ENCODE measurements at places on chromosomes 4 and X.

DNA sequence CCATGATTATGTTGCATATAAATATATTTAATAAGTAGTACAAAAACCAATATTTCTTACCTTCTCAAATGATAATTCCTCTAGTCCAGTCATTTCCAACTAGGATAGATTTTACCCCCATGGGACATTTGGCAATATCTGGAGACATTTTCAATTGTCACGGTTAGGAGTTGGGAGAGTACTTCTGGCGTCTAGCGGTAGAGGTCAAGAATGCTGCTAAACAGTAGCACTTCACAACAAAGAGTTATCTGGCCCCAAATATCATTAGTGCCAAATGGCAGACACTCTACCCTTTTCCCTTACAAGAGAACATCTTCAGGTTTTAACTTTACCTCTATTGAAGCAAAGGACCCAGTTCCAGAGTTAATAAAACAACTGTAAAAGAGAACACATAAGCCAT, 168.1 kb downstream of the FAT4 start:
- no peak for DNase-seq

- DNase-seq: peak; percentile 43
Measured at GRCh38 chrX:33204889-33205288, 6.5 kb downstream of the DMD start.

- DNase-seq: no peak
Measured at GRCh38 chr4:112968451-112969159, 80.8 kb upstream of the ANK2 start.

GRCh38 chr4:155903453-155903852, at the start of gene TDO2:
TDO2 (plus strand) TSS chr4:155903696; CDS start chr4:155903759, 63 bp downstream.
- no peak for DNase-seq

DNA sequence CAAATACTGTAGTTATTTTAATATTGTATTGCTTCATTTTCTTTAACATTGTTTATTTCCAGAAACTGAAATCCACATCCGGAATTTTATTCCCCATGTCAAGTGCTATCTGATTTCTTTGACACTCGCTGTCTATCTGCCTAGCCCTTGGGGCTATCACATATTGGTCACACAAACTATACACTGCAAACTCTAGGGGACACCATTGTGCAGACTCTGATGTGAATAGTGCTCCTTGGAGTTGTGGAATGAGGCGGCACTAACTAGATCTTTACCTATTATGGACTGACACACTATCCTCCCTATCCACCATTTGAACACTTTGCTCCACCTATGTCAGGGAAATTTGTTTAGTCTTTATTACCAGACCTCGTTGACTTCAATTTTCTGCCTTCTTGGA, 534.5 kb downstream of the GLUD2 start:
- DNase-seq: no peak

DNA sequence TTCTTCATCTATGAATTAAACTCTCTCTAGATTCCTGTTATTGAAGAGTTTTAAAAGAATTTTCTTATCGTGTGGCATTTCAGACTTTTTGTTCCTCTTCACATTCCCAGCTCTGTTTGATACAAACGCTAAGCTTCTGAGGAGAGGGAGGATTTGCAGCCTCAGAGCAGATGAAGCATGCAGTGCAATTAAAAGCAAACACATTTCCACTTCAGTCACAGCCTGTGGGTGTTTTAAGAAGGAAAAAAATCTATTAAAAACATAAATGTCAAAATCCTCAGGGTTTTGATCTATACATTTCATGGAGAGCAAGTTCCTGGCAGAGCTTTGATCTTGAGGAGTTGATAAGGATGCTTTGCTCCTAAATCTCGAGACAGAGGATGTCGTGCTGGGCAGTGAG, 442.4 kb upstream of the BOD1L1 start:
- no peak for DNase-seq

DNA sequence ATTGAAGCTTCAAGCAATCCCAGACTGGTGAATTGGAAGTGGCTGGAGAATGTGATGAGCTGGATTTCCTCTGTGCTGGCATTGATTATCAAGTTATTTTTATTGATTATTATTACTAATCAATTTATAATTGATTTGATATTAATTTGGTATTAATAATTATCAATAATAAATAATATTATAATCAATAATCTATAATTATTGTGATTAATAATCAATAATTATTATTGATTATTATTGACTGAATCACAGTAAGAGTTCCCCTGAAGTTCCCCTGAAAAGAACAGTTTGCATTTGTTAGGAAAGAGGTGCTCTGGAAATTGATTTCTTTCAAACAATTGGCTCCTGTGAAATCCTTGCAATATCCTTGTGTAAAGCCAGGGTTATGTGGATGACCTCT, 7.5 kb upstream of the FAM9A start:
- DNase-seq: no peak

DNA sequence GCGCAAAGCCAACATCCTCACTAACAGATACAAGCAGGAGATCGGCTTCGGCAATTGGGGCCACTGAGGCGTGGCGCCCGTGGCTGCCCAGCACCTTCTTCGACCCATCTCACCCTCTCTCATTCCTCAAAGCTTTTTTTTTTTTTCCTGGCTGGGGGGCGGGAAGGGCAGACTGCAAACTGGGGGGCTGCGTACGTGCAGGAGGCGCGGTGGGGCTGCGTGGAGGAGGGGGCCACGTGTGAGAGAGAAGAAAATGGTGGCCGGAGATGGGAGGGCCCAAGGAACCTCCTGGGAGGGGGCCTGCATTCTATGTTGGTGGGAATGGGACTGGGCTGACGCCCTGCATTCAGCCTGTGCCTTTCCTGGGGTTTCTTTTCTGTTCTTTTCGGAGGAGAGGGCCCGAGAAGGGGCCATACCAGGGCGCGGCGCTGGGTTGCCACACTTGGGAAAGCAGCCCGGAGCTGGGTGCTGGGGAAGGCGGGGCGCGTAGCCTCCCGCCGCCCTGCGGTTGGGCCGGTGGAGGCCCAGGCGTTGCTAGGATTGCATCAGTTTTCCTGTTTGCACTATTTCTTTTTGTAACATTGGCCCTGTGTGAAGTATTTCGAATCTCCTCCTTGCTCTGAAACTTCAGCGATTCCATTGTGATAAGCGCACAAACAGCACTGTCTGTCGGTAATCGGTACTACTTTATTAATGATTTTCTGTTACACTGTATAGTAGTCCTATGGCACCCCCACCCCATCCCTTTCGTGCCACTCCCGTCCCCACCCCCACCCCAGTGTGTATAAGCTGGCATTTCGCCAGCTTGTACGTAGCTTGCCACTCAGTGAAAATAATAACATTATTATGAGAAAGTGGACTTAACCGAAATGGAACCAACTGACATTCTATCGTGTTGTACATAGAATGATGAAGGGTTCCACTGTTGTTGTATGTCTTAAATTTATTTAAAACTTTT, 4.5 kb downstream of the MID1IP1 start:
- DNase-seq: peak; percentile 91
